ENCODE measurements at places on chromosomes 1 and 21.

DNA sequence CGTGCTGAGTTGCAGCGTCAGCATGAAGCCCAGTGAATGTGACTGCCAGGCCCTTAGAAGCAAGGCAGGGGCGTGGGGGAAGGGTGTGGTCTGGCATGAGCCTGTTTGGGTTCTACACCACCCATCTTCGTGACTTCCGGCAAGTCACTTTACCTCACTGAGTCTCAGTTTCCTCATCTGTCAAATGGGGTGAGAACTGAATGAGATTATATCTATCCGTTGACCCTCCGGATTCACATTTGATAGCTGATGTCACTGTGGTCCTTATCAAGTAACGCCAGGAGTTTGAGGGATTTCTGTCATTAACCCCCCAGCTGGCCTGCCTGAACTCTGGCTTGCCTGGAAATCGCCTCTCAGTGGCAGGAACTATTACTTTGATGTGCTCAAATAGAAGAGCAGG, 15.6 kb downstream of the MRPL37 start:
- no peak for DNase-seq

DNA sequence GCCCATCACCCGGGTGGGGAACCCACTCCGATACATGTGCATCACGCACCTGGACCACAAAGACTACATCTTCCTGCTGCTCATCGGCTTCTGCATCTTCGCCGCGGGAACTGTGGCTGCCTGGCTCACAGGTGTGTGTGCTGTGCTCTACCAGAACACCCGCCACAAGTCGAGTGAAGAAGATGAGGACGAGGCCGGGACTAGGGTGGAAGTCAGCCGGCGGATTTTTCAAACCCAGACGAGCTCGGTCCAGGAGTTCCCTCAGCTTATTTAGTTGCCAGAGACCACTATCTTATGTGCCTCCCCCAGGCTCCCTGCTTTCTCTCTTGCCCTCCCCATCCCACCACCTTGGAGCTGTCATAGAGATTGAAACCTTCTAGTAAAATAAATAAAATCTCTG, 19.8 kb downstream of the LRRC52 start:
- DNase-seq, result no peak

GRCh38 chr1:92929461-92929860, 31.8 kb downstream of the DIPK1A start:
- no peak for DNase-seq

DNA sequence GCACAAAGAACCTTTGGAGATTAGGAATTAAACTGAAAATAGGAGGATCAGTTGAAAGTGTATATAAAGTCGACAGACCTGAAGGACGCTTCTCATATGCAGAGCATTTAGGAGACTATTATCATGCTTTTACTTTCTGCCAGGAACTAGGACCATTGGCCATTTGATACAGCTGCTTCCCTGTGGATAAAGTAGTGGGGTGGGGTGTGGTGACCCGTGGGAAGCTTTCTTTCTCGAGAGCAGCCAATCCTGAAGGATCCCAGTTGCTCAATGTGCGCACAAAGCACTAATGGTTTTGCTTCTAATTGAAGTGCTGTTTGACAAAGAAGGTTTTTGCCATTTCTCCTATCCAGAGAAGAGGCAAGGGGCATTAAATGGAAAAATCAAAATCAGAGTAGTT, 14.9 kb upstream of the CD55 start:
- DNase-seq, result no peak

- no peak for DNase-seq
These were observed 2.6 kb upstream of the TSPAN1 start for GRCh38 chr1:46172321-46172720.

DNA sequence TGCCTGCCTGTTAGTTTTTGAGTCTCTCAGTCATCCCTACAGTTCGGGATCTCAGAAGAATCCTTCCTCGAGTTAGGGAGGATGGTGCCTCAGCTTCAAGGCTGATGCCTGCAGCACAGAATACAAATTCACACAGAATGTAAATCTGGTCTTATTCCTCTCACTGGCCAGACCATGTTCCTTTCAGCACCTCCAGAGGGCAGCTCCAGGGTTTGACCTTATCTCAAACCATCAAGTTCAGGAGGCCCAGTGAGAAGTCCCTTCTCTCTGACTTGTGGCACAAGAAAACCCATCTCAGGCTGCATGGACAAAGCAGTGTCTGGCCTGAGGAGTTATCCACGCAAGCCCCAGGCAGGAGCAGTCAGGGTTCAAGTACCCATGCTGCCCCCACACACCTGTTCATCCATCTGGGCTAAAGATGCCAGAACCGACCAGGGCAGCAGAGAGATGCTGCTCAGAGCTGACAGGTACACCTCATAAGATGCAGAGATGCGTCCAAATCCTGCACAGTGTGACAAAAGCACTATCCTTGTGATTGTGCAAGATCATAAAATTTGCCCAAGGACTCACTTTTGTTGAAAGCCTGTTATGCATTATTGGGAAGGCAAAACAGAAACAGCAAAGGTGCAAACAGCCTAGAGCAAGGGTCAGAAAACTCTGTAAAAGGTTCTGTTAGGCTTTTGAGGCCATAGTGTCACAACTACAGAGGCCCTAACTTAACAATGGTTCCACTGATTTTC, 49.8 kb downstream of the BCAR3 start:
- DNase-seq, result peak; percentile 78

GRCh38 chr1:206937425-206937824, 8.8 kb downstream of the PIGR start:
- DNase-seq, result no peak

GRCh38 chr1:43383449-43383848, 6.2 kb downstream of the MED8 start:
- no peak for DNase-seq

DNA sequence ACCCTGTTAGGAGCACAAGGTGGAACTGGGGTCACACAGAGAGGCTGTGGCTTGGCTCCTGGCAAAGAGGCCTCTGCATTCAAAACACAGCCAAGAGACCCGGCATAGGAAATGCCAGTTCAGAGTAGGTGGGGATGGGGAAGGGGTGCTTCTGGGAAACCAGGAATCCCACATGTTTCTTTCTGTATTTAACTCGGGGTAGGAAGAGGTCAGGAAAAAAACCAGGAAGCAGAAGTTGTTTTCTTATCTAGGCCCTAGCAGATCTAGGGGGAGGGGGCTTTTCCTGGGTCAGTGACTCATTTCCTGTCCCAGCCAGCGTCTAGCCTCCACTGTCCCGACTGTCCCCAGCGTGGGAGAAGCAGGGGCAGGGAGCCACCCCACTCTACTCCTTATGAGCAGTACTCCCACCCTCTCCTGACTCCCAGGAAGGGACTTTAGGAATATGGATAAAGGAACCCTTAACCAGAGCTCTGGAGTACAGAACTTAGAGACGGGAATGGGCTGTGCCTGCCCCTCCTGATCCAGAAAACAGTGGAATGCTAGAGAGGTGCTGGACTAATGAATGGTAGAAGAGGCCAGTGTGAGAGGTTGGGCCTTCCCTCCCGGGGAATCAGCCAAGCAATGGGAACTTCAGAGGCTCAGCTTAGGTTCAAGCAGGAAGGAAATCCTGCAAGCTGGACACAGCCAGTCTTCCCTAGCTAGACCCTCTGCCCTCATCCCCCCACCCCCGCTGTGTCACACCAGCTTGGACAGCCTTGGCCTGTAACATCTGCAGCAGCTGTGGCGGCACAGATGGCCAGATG, 5.7 kb downstream of the FHL3 start:
- peak; percentile 93 for DNase-seq

- DNase-seq, result peak; percentile 38
These were observed 766 bp downstream of the CNIH3 start for GRCh38 chr1:224616756-224617409.

- DNase-seq, result peak; percentile 96
These were observed 22.4 kb upstream of the SYNC start for GRCh38 chr1:32724678-32725614.

GRCh38 chr1:38270849-38271633, 224.4 kb upstream of the POU3F1 start:
- DNase-seq, result no peak

DNA sequence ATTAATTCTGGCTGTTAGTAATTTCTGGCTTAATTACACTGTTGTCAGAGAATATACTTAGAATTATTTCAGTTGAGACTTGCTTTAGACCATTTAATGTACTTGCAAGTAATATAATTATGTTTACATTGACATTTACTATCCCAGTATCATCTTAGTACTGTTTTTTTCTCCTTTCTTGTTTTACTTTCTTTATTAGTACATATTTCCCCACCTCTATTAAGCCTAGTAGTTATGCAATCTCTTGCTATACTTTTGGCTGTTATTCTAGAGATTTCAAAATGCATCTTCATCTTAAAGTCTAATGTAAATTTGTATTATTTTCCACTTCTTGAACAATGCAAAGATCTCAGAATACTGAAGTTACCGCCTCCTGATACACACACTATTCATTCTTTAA, 24.4 kb downstream of the BRWD1 start:
- DNase-seq, result no peak

GRCh38 chr1:88327391-88328267, 356.4 kb upstream of the PKN2 start:
- DNase-seq, result peak; percentile 65

GRCh38 chr1:186532466-186532865, 71.6 kb upstream of the PDC start:
- no peak for DNase-seq

DNA sequence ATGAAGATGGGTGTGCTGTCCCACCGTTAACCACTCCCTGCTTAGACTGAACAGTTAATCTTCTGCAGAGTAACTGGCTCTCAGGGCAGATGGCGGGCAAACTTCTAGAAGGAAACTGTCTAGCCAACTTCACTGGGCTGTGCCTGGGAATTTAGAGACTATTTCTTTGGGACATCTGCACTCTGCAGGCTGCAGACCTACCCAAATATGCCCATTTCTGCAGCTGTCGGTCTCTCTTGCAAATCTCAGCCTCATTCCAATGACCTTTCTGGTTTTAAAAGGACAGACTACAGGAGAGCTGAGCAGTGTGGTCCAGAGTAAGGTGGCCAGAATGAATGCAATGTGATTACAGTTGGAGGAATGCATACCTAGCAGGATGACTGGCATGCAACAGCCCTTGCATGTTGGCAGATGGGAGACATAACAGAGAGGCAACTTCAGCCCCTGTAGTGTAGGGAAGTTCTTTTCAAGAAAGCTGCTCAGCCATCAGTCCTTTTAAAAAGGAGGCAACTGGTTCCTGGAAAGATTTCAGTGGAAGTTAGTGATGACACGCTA, 26.3 kb upstream of the IL20 start:
- DNase-seq, result no peak

DNA sequence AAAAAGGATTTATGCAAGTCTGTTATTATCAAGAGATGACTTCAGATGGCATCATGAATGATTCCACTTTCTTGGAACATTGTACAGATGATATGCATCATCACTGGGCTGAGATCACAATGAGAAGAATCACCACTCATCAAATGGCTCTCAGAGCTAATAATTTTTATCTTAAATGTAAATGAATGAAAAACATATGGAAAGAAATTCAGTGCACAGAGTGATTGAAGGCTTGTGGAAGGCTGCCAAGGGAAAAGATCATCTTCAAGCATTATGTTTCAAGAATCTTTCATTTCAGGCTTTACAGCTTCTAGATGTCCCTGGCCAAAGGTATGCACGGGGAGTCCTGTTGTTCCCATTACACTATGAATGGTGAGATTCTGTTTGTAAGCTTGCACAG, 955.7 kb downstream of the TTLL7 start:
- no peak for DNase-seq

- no peak for DNase-seq
These were observed 43.9 kb downstream of the ZBTB18 start for GRCh38 chr1:244094880-244095528.

DNA sequence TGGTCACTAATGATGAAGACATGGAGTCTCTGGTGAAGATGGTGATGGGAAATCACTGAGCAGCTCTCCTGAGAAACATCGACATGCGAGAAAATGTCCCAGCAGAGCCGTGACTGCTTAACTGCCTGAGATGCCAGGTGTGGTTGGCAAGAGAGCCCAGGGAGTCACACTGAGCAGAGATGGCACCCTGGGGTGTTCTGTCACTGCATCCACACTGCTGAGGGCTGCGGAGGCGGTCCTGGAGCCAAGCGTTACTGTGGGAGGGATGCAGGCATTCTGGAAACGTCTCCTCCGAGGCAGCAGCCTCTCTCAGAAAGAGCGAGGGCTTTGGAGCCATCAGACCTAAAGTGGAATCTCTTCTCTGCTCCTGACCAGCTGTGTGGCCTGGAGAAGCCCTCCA, 57.2 kb downstream of the EPHB2 start:
- no peak for DNase-seq

- DNase-seq, result no peak
These were observed 424.2 kb upstream of the VAMP3 start for GRCh38 chr1:7346600-7347570.

DNA sequence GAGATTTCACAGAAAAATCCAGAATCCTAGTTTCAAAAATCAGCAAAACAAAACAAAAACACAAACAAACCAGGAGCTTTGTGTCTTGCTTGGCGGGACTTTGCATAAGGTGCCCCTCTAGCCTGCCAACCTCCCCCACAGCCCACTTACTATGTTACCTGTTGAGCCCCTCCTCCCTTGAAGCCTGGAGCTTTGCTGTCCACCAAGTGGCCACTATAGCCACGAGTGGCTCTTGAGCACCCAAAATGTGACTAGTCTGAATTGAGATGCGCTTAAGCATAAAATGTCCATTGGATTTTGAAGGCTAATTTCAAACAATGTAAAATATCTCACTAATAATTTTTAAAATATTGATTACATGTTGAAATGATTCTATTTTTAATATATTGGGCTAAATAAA, 12.2 kb downstream of the TFAP2E start:
- DNase-seq, result no peak

GRCh38 chr1:224881762-224882211, 47.7 kb upstream of the DNAH14 start:
- no peak for DNase-seq

- no peak for DNase-seq
These were observed 164.2 kb downstream of the FMN2 start for GRCh38 chr1:240255922-240256321.

DNA sequence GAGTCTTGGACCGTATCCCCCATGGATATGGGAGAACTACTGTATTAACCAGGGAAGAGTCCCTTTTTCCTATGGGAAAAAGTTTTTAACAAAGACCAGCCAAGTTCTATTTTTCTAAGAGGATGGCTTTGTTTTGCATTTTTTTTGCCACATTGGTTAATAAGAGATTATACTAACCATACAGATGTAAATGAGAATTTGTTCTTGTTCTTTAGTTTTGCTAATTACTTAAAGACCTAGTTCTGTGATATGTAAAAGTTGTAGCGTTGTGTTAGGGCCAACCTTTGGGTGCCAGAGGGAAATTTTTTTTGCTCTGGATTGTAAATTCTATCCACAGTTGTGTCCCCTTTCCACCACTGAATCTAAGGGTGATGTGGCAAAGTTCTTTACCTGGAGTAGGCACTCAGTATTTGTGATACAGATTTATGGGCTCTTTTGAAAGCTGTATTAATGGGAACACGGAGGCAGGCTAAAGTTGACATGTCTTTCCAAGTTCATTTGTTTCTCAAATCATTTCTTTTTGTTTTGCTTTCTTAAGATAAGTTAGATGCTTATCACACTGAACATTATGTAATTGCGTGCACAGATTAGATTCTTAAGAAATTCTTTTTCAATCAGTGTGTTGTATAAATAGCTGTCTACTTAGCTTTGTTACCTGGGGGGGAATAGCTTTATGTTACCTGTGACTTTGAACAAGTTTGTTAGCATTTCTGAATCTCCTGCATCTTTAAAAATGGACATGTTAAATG, 2.9 kb downstream of the SOAT1 start:
- no peak for DNase-seq

All from mesendoderm (in vitro differentiated cells).